ENCODE measurements at places on chromosomes 13 and 19.

DNA sequence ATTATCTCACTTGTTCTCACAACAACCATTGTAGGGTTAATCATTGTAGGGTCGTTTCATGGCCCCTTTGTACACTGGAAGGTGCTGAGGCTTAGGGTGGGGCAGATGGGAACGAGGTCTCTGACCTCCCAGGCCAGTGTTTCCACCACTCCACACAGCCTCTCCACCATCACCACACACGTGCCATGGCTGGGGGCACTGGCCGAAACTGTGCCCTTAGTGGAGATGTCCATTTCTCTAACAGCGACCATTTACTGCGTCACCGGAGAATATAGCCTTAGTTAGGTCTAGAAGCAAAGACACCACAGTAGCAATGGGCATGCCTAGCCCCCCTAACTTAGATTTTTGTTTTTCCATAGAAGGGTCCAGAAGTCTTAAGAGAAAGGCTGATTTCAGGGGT, 36.5 kb downstream of the COL4A1 start:
- DNase-seq, result no peak

DNA sequence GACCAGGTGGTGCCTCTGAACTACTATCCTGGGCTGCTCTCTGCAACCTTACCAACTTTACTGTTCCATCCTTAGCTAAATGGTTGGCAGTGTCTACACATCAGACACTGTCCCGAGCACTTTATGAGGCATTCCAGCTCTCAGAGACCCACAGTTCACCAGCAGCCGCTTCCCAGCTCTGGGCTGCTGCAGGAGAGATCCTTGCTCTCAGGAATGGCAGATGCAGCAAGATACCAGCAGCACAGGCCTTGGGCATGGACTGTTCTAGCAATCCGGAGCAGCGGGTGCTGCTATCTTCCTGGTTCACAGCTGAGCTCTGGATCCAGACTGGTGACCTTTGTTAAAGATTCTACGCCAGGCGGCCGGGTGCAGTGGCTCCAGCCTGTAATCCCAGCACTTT, 3.3 kb upstream of the LPAR2 start:
- DNase-seq, result no peak

DNA sequence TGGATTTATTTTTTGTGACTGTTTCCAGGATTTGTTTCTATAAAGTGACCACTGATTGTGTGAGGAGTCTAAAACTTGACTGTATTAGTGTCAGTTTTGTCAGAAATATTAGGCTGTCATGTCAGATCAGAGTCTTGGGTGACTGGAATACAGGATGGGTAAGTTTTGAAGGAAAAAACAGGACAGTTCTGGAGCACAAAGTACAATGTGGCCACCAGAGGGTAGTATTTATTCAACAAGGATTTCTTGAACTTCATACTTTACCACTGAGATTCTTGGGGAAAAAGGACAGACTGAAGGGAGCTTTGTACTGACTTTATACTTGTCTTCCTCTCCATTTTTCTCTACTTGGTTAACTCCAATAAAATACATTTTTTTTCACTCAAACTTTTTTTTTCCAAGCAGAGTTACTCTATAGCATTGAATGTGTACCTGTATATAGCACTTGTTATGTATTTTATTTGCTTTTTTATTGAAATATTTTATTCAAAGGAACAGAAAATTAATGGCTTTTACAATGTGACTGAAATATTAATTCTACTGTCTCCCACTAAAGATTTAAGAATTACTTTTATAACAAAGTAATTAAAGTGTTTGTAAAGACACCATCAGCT, 51.1 kb downstream of the LMO7 start:
- DNase-seq, result no peak

- peak; percentile 90 for DNase-seq
Observed at GRCh38 chr19:41945135-41945766, 13.9 kb downstream of the RABAC1 start.

DNA sequence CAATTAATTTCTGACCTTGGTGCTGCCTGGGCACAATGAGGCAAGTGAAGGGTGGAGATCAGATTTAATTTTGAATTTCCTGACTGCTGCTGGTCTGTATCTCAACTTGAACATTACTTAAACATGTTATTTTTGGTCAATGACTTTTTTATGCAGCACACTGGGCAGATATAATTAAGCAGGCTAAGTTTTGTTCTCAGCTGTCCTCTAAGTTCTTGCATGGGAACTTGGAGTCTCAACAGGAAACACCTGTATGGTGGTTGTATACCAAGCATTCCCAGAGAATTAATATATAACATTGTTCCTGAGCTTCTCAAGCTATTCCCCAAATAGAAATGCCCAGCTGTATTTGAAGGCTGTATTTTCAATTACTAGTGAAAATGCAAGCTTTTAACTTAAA, 113.5 kb upstream of the EDNRB start:
- DNase-seq, result no peak

GRCh38 chr13:114261328-114261965, 20.0 kb upstream of the UPF3A start:
- DNase-seq, result no peak

DNA sequence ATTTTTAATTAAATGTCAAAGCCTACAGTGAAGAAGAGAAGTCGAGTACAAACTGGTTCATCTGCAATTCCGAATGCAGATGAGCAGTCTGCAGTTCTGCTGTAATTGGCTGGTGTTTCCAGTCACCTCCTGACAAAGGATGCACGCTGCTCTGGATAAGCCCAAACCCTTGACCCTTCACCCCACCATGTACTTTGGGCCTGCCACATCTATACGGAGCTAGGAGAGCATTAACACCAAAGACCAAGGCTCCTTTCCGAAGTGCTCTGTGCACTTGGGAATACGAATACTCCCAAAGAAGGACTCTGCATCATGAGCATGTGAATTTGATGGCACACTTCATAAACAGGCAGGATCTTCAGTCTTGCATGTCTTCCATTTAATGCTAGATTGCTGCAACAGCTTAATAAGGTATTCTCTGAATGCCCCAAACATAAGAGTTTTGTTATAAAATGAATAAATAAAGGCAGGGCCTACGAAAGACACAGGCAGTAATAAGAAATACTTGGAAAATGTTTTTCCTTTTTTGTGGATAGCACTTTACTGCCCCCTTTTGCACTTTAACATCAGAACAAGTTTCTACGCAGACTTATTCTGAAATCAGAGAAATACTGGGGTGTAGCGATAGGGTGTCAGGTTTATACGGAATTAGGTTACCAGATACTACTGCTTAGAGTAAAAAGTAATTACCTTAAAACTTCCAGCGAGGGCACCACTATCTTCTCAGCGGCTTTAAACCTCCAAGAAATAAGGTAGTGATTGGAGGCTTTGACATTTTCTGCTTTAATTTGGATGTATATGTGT, 15.0 kb downstream of the EFNB2 start:
- DNase-seq, result no peak

DNA sequence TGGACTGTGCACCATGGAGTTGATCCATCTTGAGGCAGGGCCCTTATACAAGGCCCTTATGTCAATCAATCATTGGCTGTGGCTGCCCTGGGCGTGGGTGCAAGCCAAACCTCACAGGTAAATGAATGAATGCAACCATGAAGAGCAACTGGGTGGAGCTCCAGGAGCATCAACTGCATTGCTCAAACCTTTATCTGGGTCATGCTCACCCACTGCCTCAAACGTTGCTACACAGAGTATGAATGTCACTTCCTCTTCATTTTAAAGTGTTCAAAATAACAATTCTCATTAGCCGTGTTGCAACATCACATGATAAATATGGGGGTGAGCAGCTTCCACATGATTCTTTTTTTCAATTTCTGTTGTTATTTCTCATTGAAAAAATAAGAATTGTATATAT, 6.4 kb upstream of the ZNF333 start:
- no peak for DNase-seq

DNA sequence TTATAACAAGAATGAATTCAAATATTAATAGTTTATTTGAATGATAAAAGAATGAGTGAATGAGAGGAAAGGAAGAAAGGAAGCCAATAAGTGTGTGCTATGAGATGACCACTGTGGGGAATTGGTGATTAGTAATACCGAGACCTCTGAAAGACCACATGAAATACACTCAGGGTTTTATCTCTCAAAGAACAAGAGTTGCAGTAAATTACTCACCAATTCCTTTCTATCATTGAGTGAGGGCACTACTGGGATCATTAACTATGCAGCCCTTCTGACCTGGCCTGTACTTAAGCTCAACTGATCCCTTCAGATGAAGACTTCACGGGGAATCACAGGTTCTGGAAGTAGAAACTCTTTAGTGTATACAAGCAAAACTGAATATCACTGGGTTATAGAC, 1636.1 kb downstream of the SLITRK5 start:
- no peak for DNase-seq

- DNase-seq, result no peak
Observed at GRCh38 chr19:44741258-44741731, 7.2 kb upstream of the BCL3 start.

- DNase-seq, result no peak
Observed at GRCh38 chr13:22736084-22736767, 444.6 kb upstream of the SGCG start.

DNA sequence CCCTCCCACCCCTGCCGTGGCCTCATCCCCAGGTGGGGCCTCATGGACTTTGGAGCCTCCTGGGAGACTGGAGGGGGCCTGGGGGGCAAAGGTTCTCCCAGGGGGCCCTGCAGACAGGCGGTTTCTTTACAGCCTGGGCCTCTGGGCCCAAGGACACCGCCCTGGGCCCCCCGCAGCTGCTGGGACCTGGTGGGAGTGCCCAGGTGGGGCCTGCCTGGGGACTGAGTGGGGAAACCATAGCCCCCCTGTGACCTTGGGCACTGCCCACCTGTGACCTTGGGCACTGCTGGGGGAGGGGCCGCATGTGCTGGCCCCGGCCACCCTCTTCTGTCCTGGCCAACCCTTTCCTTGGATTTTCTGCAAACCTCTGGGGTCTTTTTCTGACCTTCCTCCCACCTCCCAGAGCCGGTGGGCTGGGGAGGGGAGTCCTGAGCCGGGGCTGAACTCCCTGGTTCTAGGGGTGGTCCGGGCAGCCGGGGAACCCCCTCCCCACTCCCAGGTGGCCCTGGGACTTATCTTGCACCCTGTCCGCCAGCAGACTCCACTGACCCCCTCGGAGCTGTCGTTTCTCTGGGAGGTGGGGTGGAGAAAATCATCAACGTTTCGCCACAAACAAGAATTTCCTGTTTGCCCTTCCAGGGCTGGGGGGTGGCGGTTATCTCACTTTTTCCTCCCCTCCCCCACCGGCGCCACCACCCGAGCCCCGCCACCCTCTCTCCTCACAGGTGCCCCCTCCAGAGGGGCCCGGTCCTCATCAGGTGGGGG, 27.0 kb downstream of the ARID3A start:
- no peak for DNase-seq

- peak; percentile 13 for DNase-seq
Observed at GRCh38 chr13:35917252-35917941, 213.8 kb downstream of the DCLK1 start.

DNA sequence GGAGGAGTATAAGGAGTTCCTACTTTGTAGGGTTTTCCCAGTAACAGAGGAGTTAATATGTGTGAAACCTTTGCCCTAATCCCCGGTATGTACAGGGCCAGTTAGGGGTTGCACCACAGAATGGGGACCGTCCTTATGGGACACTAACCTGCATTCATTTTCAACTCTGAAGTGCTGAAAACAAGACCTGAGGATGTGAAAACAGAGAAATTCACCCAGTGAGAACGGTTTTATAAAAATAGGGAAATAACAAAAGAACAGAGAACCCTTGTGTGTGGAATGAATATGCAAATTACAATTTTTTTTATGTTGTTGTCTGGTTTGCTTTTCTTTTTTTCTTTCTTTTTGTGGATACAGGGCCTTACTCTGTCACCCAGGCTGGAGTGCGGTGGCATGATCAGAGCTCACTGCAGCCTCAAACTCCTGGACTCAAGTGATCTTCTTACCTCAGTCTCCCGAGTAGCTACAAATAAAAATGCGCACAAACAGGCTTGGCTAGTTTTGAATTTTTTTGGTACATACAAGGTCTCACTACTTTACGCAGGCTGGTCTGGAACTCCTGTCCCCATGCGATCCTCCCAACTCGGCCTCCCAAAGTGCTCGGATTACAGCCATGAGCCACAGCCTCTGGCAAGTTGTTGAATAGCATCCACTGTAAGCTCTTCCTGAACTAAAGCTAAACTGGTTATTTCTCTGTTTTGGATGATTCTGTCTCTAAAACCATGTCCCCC, 10.6 kb downstream of the CLC start:
- no peak for DNase-seq

GRCh38 chr13:112857914-112858490, 111.0 kb upstream of the MCF2L start:
- no peak for DNase-seq

DNA sequence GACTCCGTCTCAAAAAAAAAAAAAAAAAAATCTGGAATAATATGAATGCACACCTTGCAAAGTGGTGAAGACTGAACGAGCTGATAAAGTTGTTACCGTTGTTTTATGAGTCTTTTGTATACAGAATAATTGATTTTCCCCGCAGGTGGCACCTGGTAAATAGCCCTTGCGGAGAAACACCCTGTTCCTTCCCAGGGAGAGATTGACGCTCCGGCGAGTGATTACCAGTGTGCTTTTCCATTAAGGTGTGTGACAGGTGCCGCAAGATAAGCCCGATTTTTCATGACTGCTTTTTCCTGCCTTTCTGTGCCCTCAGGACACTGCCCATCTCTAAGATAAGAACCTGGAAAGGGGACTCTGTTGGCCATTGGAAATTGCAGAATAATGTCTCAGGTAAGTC, 943 bp downstream of the ZNF302 start:
- DNase-seq, result no peak

Measured in GM06990 (cell line).